Activated CD4-positive, alpha-beta T cell treated with anti-CD3 and anti-CD28 coated beads for 36 hours (primary cell): ENCODE measurements at places on chromosomes 4 and X. TPM values are rescaled to one million over a fixed set of nuclear protein-coding genes. Genes with fewer than 3 reads are reported as not detected.

The PDZD4 gene
- total RNA-seq: 2.4 TPM

The FAM236B gene
- total RNA-seq: not detected

The MMRN1 gene
- 0.11 TPM for total RNA-seq

The ARX gene
- not detected for total RNA-seq

DNA sequence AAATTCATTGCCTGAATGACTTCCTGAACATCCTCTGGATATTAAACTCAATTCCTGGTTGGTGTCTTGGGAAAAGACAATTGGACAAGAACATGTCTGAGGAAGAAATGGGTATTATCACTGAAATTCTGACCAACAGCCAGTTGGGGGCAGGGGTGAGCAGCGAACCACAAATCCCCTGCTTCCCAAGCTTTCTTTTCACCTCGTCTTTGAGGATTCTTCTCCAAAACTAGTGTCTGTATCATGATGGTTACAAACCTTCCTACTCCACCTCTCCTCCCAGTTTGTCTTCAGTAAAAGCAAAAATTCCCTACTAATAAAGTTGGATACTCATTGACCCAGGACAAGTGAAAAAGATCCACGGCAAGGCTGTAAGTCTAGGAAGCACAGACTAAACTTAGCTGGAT, 48.3 kb upstream of the WDR1 start:
- no peaks in the 10 kb centered on the region for H3K27me3 ChIP-seq
- H3K27ac ChIP-seq: no peak overlapping the region
- no peak overlapping the region for H3K4me3 ChIP-seq
- peaks cover 12% of the 10 kb centered on the region for H3K4me1 ChIP-seq
- no peaks in the 10 kb centered on the region for H3K36me3 ChIP-seq

- no peak overlapping the region for H3K4me3 ChIP-seq
- no peaks in the 10 kb centered on the region for H3K27me3 ChIP-seq
- H3K36me3 ChIP-seq: no peaks in the 10 kb centered on the region
- DNase-seq: peak; percentile 3
- H3K27ac ChIP-seq: no peak overlapping the region
Observed at GRCh38 chrX:74835566-74835965, 89.7 kb downstream of the NEXMIF start.

DNA sequence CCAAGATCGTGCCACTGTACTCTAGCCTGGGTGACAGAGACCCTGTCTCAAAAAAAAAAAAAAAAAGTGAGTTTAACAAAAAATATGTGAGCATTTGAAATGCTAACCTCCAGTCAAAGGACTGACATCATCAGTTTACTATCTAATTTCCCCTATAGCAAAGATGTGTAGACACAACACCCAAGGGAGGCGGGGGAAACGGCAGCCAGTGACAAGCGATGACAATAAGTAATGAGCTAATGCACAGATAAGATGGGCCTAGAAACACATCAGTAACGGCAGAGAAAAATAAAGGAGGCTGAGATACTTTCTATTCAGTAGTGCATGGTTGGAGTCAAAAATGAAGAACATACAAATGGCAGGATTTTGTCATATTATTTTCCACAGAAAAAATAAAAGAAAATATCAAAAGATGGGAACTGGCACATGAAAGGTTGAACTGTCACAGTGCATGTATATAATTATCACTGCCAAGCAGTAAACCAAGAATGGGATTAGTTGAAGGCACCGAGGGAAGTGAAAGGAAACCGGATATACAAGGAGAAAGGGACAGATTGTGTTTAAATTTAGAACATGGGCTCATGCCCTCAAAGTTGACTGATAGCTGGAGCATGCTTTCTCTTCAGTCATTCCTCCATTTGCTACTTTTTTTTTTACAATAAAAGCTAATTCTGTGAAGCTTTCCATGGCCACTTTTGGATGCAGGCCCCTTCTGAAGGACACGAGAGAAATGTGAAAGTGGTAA, 41.8 kb downstream of the IGFBP7 start:
- H3K27me3 ChIP-seq: no peaks in the 10 kb centered on the region
- H3K27ac ChIP-seq: no peak overlapping the region
- DNase-seq: no peak
- H3K36me3 ChIP-seq: no peaks in the 10 kb centered on the region
- H3K4me1 ChIP-seq: no peaks in the 10 kb centered on the region

- H3K27me3 ChIP-seq: no peaks in the 10 kb centered on the region
- H3K4me3 ChIP-seq: no peak overlapping the region
- DNase-seq: no peak
- H3K4me1 ChIP-seq: no peaks in the 10 kb centered on the region
- H3K36me3 ChIP-seq: no peaks in the 10 kb centered on the region
Observed at GRCh38 chr4:111113591-111113990, 490.7 kb upstream of the PITX2 start.

- peaks cover 16% of the 10 kb centered on the region for H3K4me1 ChIP-seq
- peaks cover 40% of the 10 kb centered on the region for H3K36me3 ChIP-seq
- no peak for DNase-seq
- H3K4me3 ChIP-seq: no peak overlapping the region
- no peak overlapping the region for H3K27ac ChIP-seq
- no peaks in the 10 kb centered on the region for H3K27me3 ChIP-seq
Observed at GRCh38 chr4:105208561-105208960, 61.9 kb downstream of the TET2 start.
